ENCODE measurements at places on chromosomes 5 and 9.
A peak's percentile ranks its signal among the peaks of the same experiment; 100 is the strongest.

DNA sequence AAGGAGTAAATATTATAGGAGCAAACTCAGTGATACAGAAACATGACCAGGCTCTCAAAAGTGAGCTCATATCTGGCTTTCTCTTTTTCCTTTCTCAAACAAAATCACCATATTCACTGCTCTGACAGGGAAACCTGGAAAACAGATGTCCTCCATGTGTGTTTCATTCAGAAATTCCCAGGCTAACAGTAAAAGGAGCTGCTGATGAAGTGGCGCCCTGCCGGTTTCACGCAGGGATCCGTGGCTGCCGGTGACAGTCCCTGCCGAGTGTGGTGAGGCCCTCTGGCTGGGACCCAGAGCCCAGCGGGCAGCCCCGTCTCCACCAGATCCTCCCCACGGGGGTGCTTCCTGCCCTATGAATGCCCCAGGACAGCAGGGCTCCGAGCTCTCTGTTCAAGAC is 208.1 kb downstream of the GNA14 start:
- DNase-seq = no peak

GRCh38 chr5:55407059-55407684 is 99.4 kb downstream of the MTREX start:
- peak; percentile 27 for DNase-seq

DNA sequence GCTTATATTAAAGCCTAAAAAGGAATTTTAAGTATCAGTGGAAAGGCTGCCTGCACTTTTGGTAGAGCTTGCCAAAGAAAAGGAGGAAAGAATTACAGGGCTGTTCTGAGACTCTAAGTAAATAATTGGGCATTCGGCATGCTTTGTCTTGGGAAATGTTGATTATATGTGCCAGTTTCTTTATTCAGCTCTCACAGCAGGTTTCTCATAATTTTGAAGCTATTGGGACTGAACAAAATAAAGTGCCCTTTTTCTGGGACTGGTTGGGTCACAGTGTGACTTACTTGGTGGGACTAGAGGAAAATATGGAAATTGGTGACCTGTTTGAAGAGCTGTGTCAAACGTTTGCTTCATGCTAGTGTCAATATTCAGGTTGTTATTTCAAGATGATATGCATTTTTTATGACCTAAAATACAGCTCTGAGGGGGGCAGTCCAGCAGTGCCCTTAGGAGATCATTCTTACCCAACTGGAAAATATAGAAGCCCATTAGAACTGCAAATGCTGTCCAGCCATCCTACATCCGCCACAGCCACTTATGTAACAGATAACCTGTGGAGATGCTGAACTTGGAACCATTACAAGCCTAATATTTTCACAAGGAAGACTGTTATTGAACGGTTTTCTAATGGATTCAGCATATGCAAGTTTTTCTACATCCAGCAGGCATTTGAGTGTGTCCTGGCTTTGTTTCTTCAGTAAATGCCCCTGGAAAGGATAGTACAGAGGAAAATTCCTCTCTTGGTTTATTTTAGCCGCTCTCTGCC is 122.4 kb downstream of the SNCAIP start:
- DNase-seq = no peak

GRCh38 chr5:76604838-76605237 is 18.4 kb downstream of the F2RL2 start:
- no peak for DNase-seq

GRCh38 chr9:121473229-121473628 is 26.4 kb downstream of the GGTA1 start:
- DNase-seq = no peak

DNA sequence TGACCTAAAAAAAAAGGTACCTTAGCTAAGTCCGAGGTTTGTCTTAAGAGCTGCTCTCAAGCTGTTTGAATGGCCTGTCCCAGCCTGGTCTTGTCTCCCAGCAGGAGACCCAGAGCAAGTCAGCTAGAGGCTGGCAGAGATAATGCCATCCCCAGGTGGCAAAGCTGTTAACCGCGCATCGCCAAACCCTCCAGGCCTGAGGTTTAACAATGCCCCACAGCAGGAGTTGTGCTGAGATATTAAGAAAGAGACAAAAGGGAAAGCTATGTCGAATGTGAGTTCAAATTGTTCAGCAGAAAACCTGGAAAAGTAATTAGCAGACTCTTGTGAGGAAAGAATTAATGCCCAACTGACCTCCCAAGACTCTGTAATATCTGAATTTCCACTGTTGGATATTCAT is 187.1 kb downstream of the FSTL4 start:
- no peak for DNase-seq

DNA sequence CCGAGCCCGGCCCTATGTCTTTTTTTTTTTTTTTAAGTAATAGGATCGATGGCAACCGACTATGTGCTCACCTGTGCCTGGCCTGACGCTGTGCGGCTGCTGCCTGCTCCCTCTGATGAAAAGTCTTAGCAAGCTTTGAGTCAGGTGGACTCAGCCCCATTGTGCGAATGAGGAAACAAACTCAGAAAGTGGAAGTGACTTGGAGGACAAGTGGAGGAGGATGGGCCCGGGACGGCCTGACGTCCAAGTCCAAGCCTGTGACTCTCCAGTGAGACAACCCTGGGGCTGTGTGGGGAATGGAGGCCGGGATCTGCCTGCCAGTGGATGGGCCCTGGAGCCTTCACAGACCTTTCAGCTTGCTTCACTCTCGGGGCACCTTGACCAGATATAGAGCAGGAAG is 57.9 kb downstream of the EXD3 start:
- no peak for DNase-seq

DNA sequence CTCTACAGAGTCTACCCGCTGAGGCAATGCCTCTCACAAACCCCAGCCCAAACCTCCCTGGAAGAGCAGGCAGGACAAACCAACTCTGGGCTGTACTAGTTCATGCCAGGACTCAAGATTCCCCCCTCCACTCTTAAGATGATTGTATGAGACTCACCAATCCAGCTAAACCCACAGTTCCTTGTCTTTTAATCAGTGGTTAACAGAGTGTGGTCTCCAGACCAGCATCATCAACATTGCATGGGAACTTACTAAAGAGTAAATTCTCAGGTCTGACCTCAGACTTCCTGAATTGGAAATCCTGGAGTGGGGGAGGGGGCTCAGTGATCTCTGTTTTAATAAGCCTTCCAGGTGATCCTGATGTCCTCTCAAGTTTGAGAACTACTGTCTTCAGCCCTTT is 240.9 kb downstream of the GAS1 start:
- DNase-seq = no peak

DNA sequence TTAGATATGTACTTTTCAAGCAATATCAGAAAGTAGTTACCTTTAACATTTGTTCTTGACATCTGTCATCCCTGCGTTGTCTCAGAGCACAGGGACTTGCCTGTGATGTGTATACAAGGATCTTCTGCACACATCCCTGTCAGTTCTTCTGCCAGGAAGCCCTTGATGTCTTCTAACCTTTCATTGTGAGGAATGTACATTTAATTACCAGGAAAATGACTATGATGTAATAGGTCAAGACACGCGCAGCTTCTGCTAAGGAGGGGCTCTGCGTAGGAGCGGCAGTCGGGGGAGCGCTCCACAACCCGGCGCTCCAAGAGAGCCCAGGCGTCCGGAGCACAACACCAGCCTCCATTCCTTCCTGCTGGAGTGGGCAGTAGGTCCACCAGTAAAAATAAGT is 119.7 kb downstream of the IRX2 start:
- no peak for DNase-seq

- no peak for DNase-seq
These were observed 166.8 kb downstream of the MUSK start for GRCh38 chr9:110835404-110835803.

DNA sequence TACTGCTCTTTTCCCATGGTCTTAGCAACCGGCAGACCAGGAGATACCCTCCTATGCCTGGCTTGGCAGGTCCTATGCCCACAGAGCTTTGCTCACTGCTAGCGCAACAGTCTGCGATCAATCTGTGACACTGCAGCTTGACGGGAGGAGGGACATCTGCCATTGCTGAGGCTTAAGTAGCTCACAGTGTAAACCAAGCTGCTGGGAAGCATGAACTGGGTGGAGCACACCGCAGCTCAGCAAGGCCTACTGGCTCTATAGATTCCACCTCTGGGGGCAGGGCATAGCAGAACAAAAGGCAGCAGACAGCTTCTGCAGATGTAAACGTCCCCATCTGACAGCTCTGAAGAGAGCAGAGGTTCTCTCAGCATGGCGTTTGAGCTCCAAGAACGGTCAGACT is 40.4 kb downstream of the MCTP1 start:
- no peak for DNase-seq
